ENCODE measurements at places on chromosomes 11 and 22.
A peak's percentile ranks its signal among the peaks of the same experiment; 100 is the strongest.

GRCh38 chr22:20864186-20864908 lies 5.5 kb downstream of the SNAP29 start:
- DNase-seq = no peak

DNA sequence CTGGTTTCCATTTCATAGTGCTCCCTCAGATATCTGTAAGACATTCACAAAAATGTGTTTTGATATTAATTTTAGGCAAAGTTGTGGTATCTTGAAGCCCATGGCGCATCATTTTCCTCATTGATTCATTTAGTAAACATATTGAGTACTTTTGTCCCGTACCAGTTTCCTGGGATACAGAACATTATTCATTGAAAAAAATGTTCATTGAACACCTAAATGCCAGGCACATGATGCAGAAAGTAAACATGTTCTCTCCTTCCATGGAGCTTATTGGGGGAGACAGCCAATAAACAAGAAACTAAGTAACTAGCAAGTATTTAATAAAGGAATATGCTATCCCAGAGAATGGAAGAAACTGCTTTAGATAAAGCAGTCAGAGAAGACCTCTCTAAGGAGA lies 195.0 kb downstream of the UVRAG start:
- DNase-seq = no peak

DNA sequence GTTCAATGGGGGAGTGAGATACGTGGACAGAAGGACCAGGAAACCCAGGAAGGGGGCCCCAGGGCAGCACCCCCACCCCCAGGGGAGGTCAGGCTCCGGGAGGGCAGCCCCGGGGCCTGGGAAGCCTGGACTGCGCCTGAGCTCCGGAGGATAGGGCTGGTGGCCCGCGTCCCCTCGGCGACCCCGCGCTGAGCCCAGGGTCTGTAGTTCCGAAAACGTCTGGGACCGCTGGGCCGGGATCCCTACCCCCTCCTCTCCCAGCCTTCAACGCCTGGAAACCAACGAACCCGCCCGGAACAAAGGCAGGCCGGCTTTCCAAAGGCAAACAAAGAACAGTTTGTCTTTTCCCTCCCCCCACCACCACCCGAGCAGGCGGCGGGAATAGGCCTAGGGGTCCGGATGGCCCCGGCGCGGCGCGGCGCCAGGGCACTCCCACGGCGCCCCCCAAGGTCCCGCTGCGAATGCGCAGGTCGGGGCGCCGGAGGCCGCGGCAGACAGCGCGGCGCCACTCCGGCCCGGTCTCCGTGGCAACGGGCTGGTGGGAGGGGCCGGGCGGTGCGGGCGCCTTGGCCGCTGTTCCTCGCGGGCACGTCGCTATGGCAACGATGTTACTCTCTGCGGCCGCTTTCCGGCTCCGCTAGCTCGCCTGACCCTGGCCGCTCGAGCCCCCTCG lies 58.5 kb downstream of the IGLL1 start:
- DNase-seq = peak; percentile 95

DNA sequence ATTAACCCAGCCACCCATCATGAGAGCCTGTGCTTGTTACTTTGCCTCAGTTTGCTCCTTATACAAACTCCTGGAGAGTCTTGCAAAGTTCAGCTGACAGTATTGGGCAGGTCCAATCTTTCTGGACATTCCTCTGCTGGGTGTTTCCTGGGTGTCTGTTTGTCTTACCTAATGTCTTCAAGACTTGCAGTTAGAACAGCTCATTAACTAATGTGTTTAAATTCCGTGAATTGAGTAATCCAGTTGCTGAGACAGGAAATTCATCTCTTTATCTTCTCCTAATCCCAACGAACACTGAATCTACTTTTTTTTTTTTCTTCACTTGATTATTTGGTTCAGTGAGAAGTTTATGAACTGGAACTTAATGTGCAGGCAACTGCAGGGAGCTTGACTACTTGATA lies 20.6 kb downstream of the BCO2 start:
- no peak for DNase-seq

DNA sequence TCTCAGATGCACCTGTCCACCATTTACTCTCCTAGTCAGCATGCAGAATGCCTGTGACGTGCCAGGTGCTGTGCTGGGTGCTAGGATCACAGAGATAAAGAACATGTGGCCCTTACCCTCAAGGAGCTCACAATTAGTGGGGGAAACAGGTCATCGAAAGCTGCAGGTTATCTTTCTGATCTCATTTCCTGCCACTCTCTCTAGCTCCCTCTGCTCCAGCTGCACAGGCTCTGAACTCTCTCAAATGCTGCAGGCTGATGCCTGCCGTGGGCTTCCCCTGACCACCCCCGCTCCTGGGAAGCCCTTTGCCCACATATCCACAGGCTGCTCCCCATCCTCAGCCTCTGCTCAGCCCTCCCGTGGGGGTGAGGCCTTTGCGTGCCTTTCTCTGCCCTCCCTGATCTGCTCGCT lies 29.6 kb downstream of the SHANK3 start:
- no peak for DNase-seq

DNA sequence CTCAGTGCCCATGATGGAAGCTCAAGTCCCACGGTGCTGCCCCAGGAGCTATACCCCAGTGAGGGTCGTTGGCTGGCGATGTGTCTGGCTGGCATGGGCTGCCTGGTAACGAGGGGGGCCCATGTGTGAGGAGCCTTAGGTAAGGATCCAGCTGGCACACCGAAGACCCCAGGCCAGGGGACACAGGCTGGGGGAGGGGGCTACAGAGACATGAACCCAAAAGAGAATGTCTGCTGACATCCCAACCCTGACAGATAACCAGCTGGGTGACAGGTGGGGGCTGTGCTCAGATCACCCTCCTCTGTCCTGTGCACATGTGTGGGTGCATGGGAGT lies 39.2 kb downstream of the RTN4R start:
- no peak for DNase-seq

DNA sequence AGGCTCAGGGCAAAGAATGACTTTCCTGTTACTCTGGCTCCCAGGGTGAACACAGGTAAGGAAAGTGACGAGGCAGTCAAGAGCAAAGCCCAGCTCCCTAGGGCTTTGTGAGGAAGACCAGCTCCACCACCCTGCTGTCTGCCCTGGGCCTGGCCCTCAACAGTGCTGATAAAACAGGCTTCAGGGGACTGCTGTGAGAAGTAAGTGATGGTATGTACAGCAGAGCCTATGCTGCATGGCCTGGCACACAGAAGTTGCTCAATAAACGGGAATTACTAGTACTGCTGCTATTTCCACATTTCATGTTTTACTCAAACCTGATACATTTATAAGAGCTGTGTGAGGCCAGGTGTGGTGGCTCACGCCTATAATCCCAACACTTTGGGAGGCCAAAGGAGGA lies 50.3 kb downstream of the MICAL3 start:
- no peak for DNase-seq

- DNase-seq = no peak
Measured at GRCh38 chr11:110471371-110471770, 41.6 kb downstream of the FDX1 start.

DNA sequence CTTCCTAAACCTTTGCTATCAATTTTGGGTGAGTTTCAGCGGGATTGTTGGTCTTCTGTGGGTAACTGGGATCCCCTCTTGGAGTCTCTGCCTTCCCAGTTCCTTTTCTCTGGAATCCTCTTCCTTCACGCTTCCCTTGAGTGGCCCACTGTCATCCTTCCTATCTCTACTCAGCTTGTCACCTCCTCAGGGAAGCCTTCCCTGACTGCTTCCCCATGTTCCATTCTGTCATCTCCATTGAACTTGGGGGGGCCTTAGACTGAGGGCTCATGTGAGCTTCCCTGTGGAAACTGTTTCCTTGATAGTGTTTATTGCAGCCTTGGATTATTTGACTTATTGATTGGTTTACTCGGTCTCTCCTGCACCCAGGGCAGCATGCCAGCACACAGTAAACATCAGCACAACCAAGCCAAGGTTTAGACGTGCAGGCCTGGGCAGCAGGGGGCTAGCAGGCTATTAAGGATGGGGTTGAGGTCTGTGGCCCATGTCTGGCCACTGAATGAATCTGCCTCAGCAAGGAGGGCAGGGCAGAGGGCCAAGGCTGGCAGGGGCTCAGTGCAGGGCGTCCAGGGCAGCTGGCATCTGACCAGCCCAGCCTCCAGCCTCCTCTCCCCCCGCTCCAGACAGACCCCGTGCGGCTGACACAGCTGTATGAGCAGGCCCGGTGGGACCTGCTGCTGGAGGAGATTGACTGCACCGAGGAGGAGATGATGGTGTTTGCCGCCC lies 7.2 kb downstream of the TRPT1 start:
- no peak for DNase-seq

- no peak for DNase-seq
Measured at GRCh38 chr11:62543680-62544444, 2.7 kb downstream of the AHNAK start.

- no peak for DNase-seq
Measured at GRCh38 chr22:22932512-22932941, 44.9 kb downstream of the IGLL5 start.

DNA sequence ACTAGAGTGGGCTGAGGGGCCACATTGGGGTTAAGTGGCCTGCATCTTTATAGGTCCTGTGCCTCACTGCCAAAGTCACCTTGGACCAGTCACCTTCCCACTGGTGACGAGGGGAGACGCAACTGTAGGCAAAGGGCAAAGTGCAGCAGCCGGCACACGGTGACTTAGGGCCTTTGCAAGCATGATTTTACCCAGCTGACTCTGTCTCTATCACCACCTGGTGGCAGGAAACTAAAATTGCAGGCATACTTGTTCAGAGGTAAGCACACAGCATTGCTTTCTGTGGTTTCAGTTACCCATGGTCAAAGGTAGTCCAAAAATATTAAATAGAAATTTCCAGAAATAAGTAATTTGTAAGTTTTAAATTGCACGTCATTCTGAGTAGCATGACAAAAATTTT lies 1164.4 kb downstream of the BRD1 start:
- no peak for DNase-seq

GRCh38 chr11:113974741-113975470 lies at the start of gene HTR3A:
Gene HTR3A (plus strand): TSS chr11:113975108. CDS start chr11:113975326, 218 bp downstream.
- peak; percentile 89 for DNase-seq

DNA sequence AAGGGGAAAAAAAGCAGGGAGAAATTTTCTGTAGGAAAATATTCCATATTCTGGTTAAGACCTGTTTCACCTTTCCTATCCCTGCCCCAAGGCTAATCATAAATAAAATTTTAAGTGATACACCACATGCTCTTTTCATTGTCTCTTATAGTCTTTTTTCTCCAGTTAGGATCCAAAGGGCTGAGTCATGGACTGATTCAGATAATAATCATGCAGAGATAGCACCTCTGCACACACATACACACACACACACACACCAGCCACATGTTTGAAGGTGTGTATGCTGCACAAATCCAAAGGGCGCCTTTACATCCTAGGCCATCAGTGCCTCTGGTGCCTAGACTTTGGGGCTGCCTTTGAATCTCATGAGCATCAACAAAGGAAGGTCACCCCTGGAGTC lies 35.5 kb upstream of the CWF19L2 start:
- DNase-seq = no peak

GRCh38 chr11:34575261-34575660 lies 45.6 kb upstream of the EHF start:
- no peak for DNase-seq

- DNase-seq = peak; percentile 63
Measured at GRCh38 chr22:37802310-37803194, 5.2 kb upstream of the GCAT start.

- DNase-seq = peak; percentile 9
Measured at GRCh38 chr11:9090488-9091043, 833 bp downstream of the SCUBE2 start.

GRCh38 chr11:1287928-1288327 lies 21.5 kb downstream of the TOLLIP start:
- no peak for DNase-seq

GRCh38 chr11:27621405-27622161 lies 78.7 kb downstream of the BDNF start:
- no peak for DNase-seq

DNA sequence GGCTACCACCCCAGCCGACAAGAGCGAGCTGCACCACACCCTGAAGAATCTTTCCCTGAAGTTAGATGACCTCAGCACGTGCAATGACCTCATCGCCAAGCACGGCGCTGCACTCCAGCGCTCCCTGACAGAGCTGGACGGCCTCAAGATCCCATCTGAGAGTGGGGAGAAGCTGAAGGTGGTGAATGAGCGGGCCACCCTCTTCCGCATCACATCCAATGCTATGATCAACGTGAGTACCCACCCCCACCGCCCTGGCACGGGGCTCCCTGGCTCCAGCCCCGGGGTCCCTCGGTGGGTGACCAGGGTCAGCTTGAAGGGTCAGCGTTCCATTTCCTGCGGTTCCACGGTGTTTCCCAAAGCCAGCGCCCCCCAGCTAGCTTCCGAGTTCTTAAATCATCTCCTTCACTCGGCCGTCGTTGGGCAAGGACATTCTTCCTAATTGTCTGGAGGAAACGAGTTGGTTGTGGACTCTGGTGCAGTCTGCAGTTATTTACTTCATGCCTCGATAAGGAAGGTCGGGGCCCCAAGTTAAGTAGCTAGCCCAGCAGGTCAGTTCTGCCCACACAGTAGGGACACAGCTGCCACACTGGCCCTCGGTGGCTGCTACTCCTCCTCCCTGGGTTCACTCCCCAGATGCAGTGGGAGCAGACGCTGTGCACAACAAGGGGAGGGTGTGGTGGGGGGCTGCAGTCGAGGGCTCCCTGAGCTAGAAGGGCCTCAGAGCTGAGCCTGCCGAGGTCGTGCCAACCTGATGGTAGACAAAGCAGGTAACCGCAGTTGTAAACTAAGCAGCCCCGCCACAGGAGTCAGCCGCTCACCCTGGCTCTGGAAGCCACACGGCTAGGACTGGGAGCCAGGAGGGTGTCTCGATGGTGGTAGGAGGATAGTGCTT lies 97.9 kb downstream of the MORC2 start:
- no peak for DNase-seq

GRCh38 chr22:32533265-32534111 lies 58.9 kb downstream of the FBXO7 start:
- DNase-seq = peak; percentile 98

DNA sequence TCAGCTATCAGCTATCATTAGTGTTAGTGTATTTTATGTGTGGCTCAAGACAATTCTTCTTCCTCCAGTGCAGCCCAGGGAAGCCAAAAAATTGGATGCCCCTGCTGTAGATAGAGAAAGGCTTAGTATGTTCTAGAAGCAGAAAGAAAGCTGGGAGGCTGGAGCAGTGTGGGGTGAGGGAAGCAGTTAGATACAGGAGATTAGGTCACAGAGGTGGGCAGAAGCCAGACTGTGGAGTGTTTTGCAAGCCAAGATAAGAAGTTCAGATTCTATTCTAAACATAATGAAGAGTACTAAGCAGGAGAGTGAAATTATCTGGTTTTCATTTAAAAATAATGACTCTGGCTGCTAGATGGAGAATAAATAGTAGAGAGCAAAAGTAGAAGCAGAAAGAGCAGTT lies 381.7 kb downstream of the DCDC1 start:
- no peak for DNase-seq
